ENCODE measurements at places on chromosomes 7 and 10. TPM values are rescaled to one million over a fixed set of nuclear protein-coding genes. Genes with fewer than 3 reads are reported as not detected.
A peak's percentile ranks its signal among the peaks of the same experiment; 100 is the strongest.

- DNase-seq = no peak
These were observed 216.0 kb downstream of the WDR37 start for GRCh38 chr10:1272079-1272776.

GRCh38 chr10:46318799-46319198 lies 32.0 kb downstream of the ANTXRL start:
- DNase-seq = no peak

DNA sequence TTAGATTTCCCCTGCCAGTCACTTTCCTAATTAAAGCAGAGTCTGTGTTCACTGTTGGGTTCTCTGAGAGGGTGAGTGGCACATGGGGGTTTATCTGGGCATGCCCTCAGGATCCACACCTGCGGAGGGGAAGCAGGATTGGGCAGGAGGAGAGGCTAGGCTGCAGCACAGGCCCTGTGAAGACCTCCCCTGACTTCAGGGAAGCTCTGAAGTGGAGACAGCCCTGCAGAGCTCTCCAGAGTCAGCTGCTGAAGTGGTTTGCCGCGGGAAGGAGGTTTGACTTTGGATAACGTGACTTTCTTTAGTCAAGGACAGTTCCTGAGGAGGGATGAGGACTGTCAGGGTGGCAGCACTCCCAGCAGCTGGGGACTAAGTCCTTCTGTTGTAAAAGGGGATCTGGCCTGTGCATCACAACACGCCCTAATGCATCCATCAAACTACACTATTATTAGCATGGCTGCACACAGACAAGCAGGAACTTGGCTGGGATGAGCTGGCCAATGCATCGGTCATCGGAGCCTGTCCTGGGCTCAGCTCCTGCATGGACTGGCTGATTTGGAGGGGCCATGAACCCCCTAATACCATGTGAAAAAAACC lies 50.9 kb upstream of the LEP start:
- DNase-seq = no peak

Gene FAM25C
- total RNA-seq = not detected

DNA sequence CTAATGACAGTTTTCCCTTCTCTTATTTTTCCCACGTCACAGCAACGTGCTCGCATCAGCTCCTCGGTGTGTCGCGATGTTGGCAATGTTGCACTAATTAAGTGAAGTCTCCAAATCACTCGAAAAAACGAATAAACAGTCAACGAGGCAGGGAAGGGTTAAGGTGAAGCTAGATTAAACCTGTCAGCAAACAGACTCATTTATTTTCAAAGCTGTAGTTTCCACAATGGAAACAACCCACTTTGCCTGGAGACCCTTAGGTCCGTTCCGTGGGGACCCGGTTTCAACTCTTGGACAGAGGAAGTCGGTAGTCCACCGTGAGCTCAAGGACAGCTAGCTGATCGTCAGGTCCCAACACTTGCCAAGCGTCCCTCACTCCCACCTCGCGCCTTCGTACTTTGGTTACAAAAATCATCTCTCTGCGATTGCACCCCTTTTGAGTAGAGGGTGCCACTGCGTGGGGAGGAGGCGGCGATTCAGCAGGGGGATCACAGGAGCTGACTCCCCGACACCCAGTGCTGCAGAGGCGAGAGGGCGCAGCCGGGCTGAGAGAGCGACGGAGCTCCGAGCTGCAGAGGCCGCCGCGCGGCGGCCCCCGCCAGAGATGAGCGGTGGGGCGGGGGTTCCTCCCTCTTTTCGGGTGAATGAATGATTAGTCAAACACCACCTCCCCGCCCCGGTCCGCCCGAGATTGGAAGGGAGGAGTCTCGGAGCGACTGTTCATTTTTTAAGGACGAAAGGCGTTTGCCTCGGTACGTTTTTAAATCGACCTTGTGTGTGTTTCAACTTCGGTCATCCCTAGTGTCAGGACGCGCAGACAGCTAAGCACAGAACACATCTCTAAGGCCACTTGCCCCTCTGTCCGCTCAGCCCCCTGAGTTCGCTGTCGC lies 1.3 kb upstream of the BMPER start:
- no peak for DNase-seq

GRCh38 chr7:100089458-100090196 lies 858 bp downstream of the COPS6 start:
- DNase-seq = no peak

GRCh38 chr7:28533731-28534531 lies 121.6 kb downstream of the CREB5 start:
- DNase-seq = no peak

DNA sequence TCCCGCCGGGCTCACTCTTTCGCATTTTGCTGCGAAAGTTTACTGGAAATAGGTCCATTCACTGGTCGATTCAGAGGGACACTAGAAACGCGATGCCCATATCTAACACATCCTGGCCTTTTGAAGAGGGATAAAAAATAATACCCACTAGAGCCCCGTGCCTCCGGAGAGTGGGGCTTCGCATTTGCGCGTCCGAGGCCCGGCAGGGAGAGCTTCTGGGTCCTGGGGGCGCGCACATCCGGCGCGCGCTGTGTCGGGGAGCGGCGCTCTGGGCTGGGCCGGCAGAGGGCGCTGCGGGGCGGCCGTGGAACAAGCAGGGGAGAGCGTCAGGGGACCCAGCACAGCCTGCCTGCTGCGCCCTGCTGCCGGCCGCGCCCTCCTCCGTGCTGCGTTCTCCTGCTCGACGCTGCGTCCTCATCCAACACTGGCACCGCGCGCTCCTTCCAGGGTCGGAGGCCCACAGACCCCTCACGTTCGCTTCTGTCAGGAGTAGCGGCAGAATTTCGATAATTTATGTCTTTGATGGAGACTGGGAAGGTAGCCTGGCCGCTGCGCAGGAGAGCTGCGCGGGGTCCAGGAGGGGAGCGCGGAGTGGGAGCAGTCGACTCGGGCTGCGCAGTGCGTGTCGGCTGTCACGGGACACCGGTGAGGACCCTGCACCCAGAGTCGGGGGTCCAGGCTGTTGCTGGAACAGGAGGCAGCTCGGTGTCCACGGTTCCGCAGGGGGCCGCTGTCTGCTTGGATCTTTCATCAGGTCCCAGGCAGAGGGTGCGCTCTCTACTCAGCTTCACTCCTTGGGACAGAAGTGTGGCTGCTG lies 41.5 kb upstream of the ZNF32 start:
- DNase-seq = peak; percentile 92

GRCh38 chr7:121032645-121033460 lies 44.3 kb downstream of the CPED1 start:
- no peak for DNase-seq

Gene LRRD1
- total RNA-seq = not detected

DNA sequence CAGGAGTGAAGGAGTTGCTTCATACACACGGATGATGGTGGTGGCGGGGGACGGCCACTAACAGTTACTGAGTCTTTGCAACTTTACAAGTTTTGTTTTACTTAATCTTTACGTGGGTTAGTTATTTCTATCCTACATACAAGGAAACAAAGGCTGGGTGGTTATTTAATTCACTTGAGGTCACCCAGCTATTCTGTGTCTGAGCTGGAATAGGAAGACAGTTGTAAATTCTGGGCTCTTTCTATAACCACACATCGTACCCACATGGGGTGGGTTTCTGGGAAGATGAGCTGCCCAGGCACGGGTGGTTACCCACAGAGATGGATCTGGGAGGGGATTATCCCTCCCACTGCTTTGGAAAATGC lies 137.9 kb downstream of the ANLN start:
- DNase-seq = no peak

DNA sequence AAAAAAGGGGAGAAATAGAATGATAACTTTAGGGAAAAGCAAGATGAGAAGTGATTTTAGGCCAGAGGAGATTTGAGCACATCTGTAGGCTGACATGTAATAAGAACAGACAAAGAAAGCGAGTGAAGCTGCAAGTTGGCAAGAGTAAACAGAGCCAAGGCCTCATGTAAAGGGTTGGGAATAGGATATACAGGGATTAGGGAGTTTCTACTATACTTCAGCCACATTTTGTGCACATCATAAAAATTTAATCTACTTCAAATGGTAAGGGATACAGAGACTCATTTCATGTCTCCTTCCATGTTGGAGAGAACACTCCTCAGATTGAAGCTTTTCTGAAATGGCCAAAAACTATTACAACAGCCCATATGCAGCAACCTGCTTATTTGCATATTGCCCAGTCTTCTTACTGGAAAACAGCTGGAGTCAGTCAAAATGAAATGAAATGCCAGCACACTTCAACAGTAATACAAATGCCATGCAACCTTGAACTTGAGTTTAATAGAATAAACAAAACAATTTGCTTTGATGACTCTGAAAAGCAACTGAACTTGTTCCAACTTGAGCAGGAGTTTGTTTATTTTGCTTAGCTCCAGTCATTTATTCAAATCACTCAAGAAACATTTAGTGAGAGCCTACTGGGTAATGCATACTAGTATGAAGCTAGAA lies 49.9 kb downstream of the NRCAM start:
- DNase-seq = no peak

Gene CASTOR2
- 25.4 TPM for total RNA-seq

DNA sequence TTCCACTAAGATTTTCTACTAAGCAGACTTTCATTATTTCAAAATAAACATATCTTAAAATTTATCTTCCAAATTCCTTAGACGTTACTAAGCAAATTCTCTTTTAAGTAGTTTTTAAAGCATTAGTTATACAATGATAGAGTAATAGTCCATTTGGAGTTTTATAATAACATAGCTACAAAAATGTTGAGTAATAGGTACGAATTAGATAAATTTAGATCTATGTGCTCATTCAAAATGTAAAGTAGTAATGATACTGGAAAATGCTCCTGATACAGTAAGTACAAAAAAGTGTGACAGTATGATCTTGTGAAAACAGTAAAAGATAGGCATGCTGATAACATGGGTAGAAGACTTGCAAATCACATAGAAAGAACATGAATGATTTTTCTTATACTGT lies 4.5 kb downstream of the DMTF1 start:
- DNase-seq = no peak

GRCh38 chr10:131027256-131027655 lies 284.3 kb downstream of the TCERG1L start:
- DNase-seq = no peak

DNA sequence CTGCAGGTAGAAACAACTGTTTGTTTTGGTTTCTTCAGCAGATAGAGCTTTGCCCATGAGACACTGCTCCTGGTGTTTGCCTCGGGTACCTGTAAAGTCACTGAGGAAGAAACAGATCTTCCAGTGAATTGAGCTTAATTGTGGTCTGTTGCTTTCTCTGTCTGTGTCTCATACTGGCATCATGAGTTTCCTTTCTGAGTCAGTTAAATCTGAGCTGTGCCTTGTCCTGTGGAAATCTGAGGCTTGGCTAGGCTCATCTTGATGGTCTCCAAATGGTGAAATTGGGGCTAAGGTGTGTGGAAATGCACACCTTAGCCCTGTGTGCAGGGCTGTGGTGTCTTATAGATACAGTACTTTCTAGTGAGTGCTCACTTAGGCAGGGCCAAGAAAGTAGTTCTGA lies 67.4 kb downstream of the GBF1 start:
- no peak for DNase-seq

DNA sequence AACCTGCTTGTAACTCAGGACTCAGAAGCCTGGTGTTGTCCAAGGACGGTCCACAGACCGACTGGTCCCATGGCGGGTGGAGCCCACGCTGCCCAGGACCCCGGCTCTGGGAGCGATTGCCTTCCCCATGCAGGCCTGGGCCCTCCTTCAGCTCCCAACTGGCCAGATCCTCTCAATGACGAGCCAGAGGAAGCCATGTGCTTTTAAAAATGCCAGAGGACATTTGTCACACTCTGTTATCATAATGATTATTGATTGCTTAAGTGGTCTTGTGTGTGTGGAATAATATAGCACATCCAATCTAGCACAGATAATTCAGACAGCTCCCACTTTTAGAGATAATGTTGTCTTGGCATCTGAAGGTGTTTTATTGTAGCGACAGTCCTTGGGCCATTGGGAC lies 22.6 kb upstream of the OGDHL start:
- no peak for DNase-seq

DNA sequence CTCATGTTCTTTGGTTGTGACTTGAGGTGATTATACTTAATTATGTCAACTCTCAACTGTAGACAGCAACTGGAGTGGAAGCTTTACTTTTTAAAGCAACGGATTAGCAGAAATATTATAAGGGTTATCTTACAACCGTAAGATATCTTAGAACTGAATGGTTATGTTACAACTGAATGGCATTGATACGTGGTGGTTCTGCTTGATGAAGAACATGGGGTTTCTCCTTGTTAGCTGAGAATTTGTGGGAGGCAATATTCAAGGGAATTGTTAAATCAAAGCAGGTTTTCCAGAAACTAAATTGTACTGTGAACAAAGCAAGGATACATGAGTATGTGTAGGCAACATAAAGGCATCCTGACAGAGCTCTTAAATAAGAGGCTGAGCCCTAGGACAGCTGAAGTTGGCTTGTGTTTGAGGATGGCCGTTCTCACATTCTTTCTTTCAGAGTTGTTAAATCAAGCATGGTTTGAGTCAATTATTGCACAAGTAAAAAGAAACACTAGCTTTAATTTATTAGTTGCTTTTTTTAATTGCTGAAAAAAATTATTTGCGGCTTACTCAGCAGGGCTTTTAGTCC lies 350.0 kb downstream of the PLXDC2 start:
- no peak for DNase-seq

DNA sequence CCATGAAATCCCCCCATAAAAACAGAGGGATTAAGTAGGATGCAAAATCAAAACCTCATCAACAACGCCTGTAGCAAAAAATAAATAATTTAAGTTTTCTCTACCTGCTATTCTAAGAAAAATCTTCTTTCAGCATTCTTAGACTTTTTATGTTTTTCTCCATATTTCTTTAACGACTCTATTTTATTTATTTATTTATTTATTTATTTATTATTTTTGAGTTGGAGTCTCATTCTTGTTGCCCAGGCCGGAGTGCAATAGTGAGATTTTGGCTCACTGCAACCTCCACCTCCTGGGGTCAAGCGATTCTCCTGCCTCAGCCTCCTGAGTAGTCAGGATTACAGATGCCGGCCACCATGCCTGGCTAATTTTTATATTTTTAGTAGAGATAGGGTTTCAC lies 192.5 kb downstream of the SEMA3E start:
- no peak for DNase-seq

Gene ASB10
- not detected for total RNA-seq

- DNase-seq = no peak
These were observed 263.0 kb downstream of the TCF7L2 start for GRCh38 chr10:113213035-113213434.

DNA sequence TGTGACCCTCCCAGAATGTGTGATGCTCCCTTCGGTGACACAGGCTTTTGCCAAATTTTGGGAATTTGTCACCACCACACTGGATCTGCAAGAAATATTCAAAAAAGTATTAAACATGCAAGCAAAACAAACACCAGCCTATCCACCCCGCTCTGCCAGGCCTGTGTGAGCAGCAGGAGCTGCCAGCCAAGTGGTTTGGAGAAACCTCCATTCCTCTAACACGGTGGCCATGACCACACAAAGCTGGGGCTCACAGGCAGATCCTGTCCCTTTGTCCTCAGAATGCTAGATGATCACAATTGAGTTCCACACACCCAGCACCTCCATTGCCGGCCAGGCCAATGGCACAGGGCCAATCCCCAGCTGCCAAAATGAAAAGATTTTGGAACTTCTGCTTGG lies 261.9 kb upstream of the PPP2R2D start:
- DNase-seq = peak; percentile 67

DNA sequence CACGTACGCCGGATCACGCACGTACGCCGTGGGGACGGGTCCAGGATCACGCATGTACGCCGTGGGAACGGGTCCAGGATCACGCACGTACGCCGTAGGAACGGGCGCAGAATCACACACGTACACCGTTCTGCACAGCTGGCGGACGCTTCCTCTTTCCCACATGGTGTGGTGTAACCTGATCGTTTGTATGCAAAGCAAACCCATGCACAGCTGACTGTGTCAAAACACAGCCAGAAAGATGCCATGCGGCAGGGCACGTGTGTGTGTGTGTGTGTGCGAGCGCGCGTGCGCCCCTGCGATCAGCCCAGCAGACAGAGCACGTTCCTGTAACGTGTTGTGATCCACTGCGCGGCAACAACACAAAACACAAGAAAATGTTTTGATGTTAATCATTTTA lies 573.6 kb downstream of the DNAJB6 start:
- no peak for DNase-seq
